A549 treated with CORT108297 at 1 μM for 4 hours (cell line): ENCODE measurements at places on chromosomes 16 and 17. TPM values are rescaled to one million over a fixed set of nuclear protein-coding genes. Genes with fewer than 3 reads are reported as not detected.

LPO gene
- not detected in 5 replicates for total RNA-seq

RPUSD1 gene
- total RNA-seq: 33.6 to 55.9 TPM (median 53.5 TPM) in 5 replicates

MAPT gene
- 1.8 to 2.3 TPM (median 2.0 TPM) in 5 replicates for total RNA-seq

TTYH2 gene
- total RNA-seq: 1.5 to 2.7 TPM (median 2.1 TPM) in 5 replicates

DOC2B gene
- 0.77 to 1.8 TPM (median 1.2 TPM) in 5 replicates for total RNA-seq

PDP2 gene
- 4.3 to 6.1 TPM (median 5.8 TPM) in 5 replicates for total RNA-seq

TMEM235 gene
- total RNA-seq: not detected in 5 replicates

NLRC3 gene
- 0.01 to 0.05 TPM (median 0.02 TPM) in 4 of 5 replicates, not detected in the other for total RNA-seq

VWA3A gene
- 0.02 to 0.25 TPM (median 0.03 TPM) in 3 of 5 replicates, not detected in the others for total RNA-seq

ASGR1 gene
- total RNA-seq: 0.59 to 1.4 TPM (median 1.2 TPM) in 5 replicates

ABCC3 gene
- total RNA-seq: 118 to 153 TPM (median 145 TPM) in 5 replicates

ST6GALNAC1 gene
- 0.14 to 0.41 TPM (median 0.16 TPM) in 5 replicates for total RNA-seq

C17orf100 gene
- 2.4 to 3.3 TPM (median 3.0 TPM) in 5 replicates for total RNA-seq

CCDC154 gene
- 0.11 to 0.51 TPM (median 0.46 TPM) in 4 of 5 replicates, not detected in the other for total RNA-seq

ARL5C gene
- total RNA-seq: not detected in 5 replicates

PSMC3IP gene
- total RNA-seq: 35.6 to 42.2 TPM (median 38.0 TPM) in 5 replicates

EVPLL gene
- not detected in 5 replicates for total RNA-seq

DPEP2 gene
- total RNA-seq: not detected in 5 replicates

TBC1D28 gene
- total RNA-seq: not detected in 5 replicates

EMP2 gene
- total RNA-seq: 16.6 to 25.9 TPM (median 25.0 TPM) in 5 replicates

AOC2 gene
- 2.0 to 2.4 TPM (median 2.1 TPM) in 5 replicates for total RNA-seq

CYB5D1 gene
- total RNA-seq: 20.3 to 23.4 TPM (median 21.5 TPM) in 5 replicates

KRTAP1-1 gene
- total RNA-seq: not detected in 5 replicates

ATP1B2 gene
- total RNA-seq: 0.14 to 0.40 TPM (median 0.21 TPM) in 5 replicates

CFAP97D1 gene
- total RNA-seq: 0.02 TPM in 3 of 5 replicates, not detected in the others

ATP2A1 gene
- total RNA-seq: 1.4 to 3.6 TPM (median 2.4 TPM) in 5 replicates

KRT33A gene
- total RNA-seq: not detected in 5 replicates

OR2C1 gene
- total RNA-seq: not detected in 5 replicates

PRCD gene
- 0.22 TPM in 1 of 5 replicates, not detected in the others for total RNA-seq

RUNDC3A gene
- 0.55 to 1.3 TPM (median 0.57 TPM) in 5 replicates for total RNA-seq

CES3 gene
- total RNA-seq: 1.8 to 2.3 TPM (median 2.1 TPM) in 5 replicates

KIAA0753 gene
- total RNA-seq: 18.9 to 20.5 TPM (median 19.5 TPM) in 5 replicates

CCDC182 gene
- not detected in 5 replicates for total RNA-seq

ANKRD13B gene
- 18.7 to 29.7 TPM (median 27.7 TPM) in 5 replicates for total RNA-seq

HSBP1 gene
- total RNA-seq: 142 to 204 TPM (median 185 TPM) in 5 replicates

TPSB2 gene
- 0.09 to 0.15 TPM (median 0.12 TPM) in 3 of 5 replicates, not detected in the others for total RNA-seq

ORMDL3 gene
- total RNA-seq: 30.9 to 48.5 TPM (median 42.9 TPM) in 5 replicates

SNAI3 gene
- total RNA-seq: 0.14 to 0.28 TPM (median 0.16 TPM) in 5 replicates

PRR11 gene
- 41.4 to 60.1 TPM (median 55.5 TPM) in 5 replicates for total RNA-seq

RAB37 gene
- total RNA-seq: 0.87 to 1.7 TPM (median 1.2 TPM) in 5 replicates

KCNJ18 gene
- 0.06 TPM in 1 of 5 replicates, not detected in the others for total RNA-seq

FOXC2 gene
- 2.2 to 2.9 TPM (median 2.9 TPM) in 5 replicates for total RNA-seq

CSH2 gene
- total RNA-seq: not detected in 5 replicates

TBX2 gene
- total RNA-seq: 4.5 to 7.6 TPM (median 7.0 TPM) in 5 replicates

ANKFN1 gene
- total RNA-seq: 0.07 to 0.09 TPM in 2 of 5 replicates, not detected in the others

ABCC12 gene
- total RNA-seq: 0.05 to 0.16 TPM (median 0.12 TPM) in 4 of 5 replicates, not detected in the other

TK1 gene
- total RNA-seq: 227 to 285 TPM (median 247 TPM) in 5 replicates

SULT1A2 gene
- total RNA-seq: 0.07 to 0.29 TPM (median 0.10 TPM) in 4 of 5 replicates, not detected in the other

ALOXE3 gene
- 5.8 to 9.3 TPM (median 8.0 TPM) in 5 replicates for total RNA-seq
